ENCODE measurements at places on chromosomes 5 and 9. TPM values are rescaled to one million over a fixed set of nuclear protein-coding genes. Genes with fewer than 3 reads are reported as not detected.

The CCNB1 gene
- 171 TPM for total RNA-seq

The ESM1 gene
- total RNA-seq: 0.56 TPM

The IL31RA gene
- total RNA-seq: 0.28 TPM

The ARL14EPL gene
- not detected for total RNA-seq

The TMEM252 gene
- total RNA-seq: not detected

The GABRA6 gene
- not detected for total RNA-seq

The STK32A gene
- 0.46 TPM for total RNA-seq

The ARRDC1 gene
- total RNA-seq: 104 TPM

The SHC3 gene
- total RNA-seq: 5.8 TPM

The PCDHAC1 gene
- 0.07 TPM for total RNA-seq

The IFNA13 gene
- not detected for total RNA-seq

The POC5 gene
- total RNA-seq: 6.5 TPM

The IFNA8 gene
- total RNA-seq: not detected

The GOLGA2 gene
- total RNA-seq: 56.6 TPM

The RLN1 gene
- total RNA-seq: not detected

The PRLR gene
- total RNA-seq: 0.05 TPM

The ARSI gene
- total RNA-seq: 3.3 TPM

The FOXD4 gene
- total RNA-seq: 0.21 TPM

The SPINK13 gene
- total RNA-seq: not detected

The GPR151 gene
- total RNA-seq: not detected

The PCDHGB7 gene
- 4.1 TPM for total RNA-seq

The ACSL6 gene
- total RNA-seq: not detected

The TICAM2 gene
- total RNA-seq: 0.56 TPM

The LECT2 gene
- not detected for total RNA-seq

The PCDHGC4 gene
- total RNA-seq: 0.21 TPM

The JAKMIP2 gene
- 0.14 TPM for total RNA-seq

The ALDH1A1 gene
- total RNA-seq: 3.1 TPM

The STING1 gene
- total RNA-seq: 45.3 TPM

The PKD2L2 gene
- total RNA-seq: not detected

The PTTG1 gene
- total RNA-seq: 412 TPM

The ST8SIA4 gene
- total RNA-seq: 0.05 TPM

The GARNL3 gene
- 3.5 TPM for total RNA-seq

The PTGER4 gene
- total RNA-seq: 10.8 TPM

The CARD9 gene
- under 0.01 TPM for total RNA-seq

The SV2C gene
- total RNA-seq: 0.14 TPM

The CCNJL gene
- 9.0 TPM for total RNA-seq

The WNT8A gene
- total RNA-seq: not detected

The DMRT3 gene
- not detected for total RNA-seq

The ORM2 gene
- total RNA-seq: not detected

The SH3GL2 gene
- total RNA-seq: 0.07 TPM

The IL17B gene
- total RNA-seq: 0.63 TPM

The SLC6A7 gene
- not detected for total RNA-seq

The TMEM215 gene
- not detected for total RNA-seq

The ENTPD2 gene
- total RNA-seq: 1.4 TPM

The PCDHB5 gene
- total RNA-seq: 0.63 TPM

The UBE2QL1 gene
- total RNA-seq: not detected

The PCDHB9 gene
- total RNA-seq: not detected

The WWC1 gene
- total RNA-seq: 11.5 TPM

The NAIP gene
- total RNA-seq: 2.0 TPM

The SH3PXD2B gene
- 16.8 TPM for total RNA-seq
